ENCODE measurements at places on chromosomes 5 and 9.

DNA sequence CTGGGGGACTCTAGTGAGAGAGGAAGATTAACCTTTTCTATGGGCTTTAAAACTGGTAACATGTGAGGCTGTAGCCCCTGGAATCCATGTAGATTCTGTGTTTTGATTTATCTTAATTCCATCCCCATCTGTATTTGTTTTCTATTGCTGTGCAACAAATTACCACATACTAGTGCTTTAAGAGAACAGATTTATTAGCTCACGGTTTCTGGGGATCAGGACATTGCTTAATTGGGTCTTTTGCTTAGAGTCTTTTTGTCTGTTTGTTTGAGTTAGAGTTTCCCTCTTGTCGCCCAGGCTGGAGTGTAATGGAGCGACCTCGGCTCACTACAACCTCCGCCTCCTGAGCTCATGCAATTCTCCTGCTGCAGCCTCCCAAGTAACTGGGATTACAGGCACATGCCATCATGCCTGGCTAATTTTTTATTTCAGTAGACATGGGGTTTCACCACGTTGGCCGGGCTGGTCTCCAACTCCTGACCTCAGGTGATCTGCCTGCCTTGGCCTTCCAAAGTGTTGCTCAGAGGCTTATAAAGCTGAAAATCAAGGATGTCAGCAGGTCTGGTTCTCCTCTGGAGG lies 29.9 kb upstream of the GNA14 start:
- DNase-seq: peak; percentile 45

DNA sequence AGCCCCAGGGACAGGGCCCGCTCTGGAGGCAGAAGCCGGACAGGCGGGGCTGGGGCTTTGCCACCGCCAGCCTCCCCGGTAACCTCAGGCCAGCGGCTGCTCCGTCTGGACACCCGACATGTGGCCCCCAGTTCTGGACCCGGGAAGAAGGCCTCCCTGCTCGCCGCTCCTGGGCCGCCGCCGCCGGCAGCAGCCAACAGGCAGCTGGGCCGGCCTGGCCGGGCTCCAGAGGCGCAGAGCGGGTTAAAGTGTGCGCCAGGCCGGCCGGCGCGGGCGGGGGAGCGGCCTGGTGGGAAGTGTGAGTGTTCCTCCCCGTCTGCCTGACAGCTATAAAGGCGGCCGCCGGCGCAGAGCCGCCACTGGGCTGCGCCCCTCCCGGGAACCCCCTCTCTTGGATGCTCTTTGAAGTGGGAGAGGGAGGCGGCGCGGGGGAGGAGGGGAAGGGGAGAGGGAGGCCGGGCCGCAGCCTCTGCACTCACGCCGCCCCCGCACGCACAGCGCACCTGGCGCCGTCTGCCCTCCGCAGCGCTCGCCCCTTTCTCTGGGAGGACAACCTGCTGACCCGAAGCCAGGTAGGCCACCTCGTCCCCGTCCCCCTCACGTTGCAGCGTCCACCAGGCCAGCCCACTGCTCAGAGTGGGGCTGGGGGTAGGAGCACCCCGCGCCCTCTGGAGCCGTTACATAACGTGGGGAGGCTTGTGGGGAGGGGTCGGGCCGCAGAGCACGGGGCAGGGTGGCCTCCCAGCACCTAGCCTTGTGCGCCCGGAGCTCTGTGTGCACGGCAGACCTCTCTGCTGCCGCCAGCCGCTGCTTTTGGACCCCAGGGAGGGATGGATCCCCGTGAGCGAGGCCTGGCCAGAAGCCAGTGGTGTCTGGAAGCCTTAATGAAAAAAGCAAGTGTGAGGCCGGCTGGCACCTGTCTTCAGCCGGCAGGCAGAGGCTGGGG lies at the start of gene ADAMTSL2:
Gene ADAMTSL2 (plus strand): TSS at position 359 of the 946 bp plus-strand sequence. CDS start 2,009 bp downstream, outside the sequence.
- DNase-seq: peak; percentile 26

- no peak for DNase-seq
Measured at GRCh38 chr9:132982458-132982857, 4.0 kb downstream of the GFI1B start.

- no peak for DNase-seq
Measured at GRCh38 chr5:520196-520849, 3.9 kb downstream of the SLC9A3 start.

DNA sequence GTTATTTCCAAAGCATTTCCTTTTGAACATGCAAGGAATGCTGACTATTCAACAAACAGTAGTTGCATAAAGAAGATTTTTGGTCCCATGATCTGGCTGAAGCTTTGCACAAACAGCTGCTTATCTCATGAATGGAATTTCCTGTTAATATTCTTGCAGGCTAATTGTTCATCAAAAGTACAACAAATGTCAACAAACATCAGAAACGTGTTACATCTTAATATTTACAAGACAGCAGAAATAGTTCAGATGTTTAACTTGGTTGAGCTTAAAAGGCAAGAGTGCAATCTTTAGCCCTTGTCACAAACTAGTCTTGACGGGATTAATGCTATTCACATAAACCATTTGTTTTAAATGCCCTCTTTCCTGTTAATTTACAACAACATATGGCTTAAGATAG lies 47.9 kb upstream of the BASP1 start:
- no peak for DNase-seq

GRCh38 chr9:31415164-31415563 lies 969.3 kb upstream of the ACO1 start:
- no peak for DNase-seq

GRCh38 chr9:103872811-103873210 lies 221.3 kb upstream of the SMC2 start:
- no peak for DNase-seq

GRCh38 chr5:137414112-137414755 lies 84.9 kb downstream of the SPOCK1 start:
- no peak for DNase-seq

GRCh38 chr5:168447808-168448207 lies 38.5 kb upstream of the RARS1 start:
- DNase-seq: no peak

DNA sequence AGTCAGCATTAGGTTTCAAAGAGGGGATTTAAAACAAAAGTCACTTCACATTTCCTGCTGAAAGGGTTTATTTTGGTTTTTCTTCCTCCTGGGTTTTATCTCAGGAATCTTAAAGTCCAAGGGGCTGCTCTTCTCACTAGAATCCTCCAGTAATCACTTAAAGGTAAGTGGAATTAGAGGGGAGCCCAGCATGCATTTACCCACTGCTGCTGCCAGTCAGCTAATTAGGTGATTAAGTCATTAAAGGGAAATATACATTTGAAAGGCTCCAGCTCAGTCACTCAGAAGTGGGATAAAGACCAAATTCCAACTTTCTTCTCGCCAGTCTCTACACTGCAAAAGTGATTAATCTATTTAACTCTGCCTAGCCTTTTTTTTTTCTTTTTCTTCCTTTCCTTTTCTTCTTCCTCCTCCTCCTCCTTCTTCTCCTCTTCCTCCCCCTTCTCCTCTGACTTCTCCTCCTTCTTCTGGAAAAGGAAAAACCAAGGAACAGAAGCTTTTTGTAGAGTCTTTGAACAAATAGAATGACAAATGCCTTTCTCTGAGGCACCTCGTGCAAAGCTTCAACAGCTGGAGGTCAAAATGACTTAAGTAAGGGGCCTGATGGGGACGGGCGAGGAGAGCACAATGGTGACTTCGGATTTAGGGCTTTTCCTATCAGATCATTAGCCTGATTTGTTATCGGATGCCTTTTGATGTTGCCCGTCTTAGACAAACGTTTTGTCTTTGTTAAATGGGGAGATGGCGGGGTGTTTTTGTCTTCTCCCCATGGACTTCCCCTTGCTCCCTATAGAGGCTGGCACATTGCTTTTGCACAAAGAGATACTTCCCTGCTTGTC lies 617.6 kb downstream of the IRX1 start:
- no peak for DNase-seq
